ENCODE measurements at places on chromosomes 16 and 17. TPM values are rescaled to one million over a fixed set of nuclear protein-coding genes. Genes with fewer than 3 reads are reported as not detected.
A peak's percentile ranks its signal among the peaks of the same experiment; 100 is the strongest.

The RCVRN gene
- total RNA-seq: not detected

The LRRC37A gene
- 2.6 TPM for total RNA-seq

The SULT1A4 gene
- total RNA-seq: 2.7 TPM

The GSDMA gene
- total RNA-seq: 0.73 TPM

DNA sequence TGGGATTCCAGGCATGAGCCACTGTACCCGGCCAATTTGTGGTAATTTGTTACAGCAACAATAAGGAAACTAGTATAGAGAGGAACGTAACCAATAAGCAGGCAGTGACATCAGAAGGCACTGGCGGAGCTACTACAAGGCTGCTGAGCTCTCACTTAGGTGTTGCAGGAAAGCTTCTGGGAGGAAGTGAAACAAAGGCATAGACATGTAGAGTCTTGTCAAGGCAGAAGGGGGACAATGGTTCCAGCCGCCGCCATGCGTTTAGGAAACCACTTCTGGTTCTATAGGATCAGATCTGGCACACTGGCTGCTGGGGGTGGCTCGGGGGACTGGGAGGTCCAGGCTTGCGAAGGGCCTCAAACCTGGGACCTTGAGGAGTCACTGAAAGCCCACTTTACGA is 9.4 kb upstream of the CPSF4L start:
- no peaks in the 10 kb centered on the region for H3K4me1 ChIP-seq
- H3K36me3 ChIP-seq: no peaks in the 10 kb centered on the region
- no peak overlapping the region for H3K27ac ChIP-seq
- H3K4me3 ChIP-seq: no peak overlapping the region
- DNase-seq: no peak

- DNase-seq: no peak
- H3K27me3 ChIP-seq: no peaks in the 10 kb centered on the region
- no peaks in the 10 kb centered on the region for H3K4me1 ChIP-seq
- H3K4me3 ChIP-seq: no peak overlapping the region
Measured at GRCh38 chr16:5509336-5509735, 411.7 kb upstream of the EEF2KMT start.

DNA sequence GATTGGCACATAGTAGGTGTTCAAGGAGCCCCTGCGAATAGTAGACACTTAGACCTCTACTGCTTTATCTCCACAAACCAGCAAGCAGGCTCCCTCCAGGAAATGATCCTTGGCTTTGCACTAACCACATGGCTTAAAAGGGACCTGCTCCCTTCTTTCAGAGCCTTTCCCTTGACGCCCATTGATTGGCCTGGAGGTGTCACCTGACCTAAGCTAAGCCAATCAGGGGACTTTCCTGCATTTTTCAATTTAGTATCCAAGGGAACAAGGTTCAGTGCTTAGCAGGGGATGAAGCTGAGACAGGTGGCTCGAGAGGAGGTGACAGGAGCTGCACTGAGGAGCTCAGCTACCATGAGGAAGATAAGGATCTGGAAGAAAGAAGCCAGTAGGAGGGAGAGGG is 52.8 kb downstream of the CLEC19A start:
- no peaks in the 10 kb centered on the region for H3K27me3 ChIP-seq
- no peak overlapping the region for H3K27ac ChIP-seq
- no peaks in the 10 kb centered on the region for H3K36me3 ChIP-seq
- no peaks in the 10 kb centered on the region for H3K4me1 ChIP-seq
- no peak overlapping the region for H3K4me3 ChIP-seq

DNA sequence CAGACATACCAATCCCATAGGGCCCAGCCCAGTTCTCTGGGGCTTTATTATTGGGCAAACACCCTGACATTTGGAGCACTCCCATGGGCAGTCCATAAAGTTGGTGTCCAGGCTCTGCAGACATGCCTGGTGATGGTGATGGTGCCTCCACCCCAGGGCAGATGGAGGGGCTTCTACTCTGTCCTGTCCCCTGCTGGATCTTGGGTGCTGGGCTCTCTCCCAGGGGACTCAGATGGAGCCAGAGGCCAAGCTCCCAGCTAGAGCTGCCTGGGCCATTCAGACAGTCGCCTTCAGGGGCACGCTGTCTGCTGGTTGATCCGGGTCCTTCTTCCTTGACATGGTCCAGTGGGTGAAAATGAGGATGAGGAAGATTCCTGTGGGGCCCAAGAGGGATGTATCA is 10.6 kb downstream of the CDH16 start:
- no peaks in the 10 kb centered on the region for H3K27me3 ChIP-seq
- no peak overlapping the region for H3K27ac ChIP-seq
- H3K36me3 ChIP-seq: no peaks in the 10 kb centered on the region
- H3K4me3 ChIP-seq: no peak overlapping the region

DNA sequence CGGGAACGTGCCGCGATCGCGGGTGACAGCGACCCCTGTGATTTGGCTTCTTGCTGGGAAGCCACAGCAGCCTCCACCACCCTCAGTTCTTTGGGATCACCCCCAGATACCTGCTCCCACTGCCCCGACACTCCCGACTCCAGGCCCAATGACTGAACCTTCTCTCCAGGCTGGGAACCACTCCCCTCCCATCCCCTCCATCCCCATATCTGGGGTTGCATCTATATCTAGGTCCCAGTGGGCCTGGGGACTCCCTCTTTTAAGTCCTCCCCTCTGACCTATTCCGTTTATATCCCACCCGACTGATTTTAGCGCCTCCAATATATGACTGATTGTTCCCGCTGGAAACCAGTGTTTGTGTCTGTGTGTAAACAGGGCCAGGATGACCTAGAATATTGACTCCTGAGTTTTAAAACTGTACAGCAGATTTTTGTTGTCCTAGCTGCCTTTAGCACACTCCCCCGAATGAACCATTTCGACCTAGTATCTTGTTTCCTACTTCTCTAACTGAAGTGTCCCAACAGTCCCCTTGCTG is 667 bp downstream of the PSMD3 start:
- peak overlapping the region; percentile 96 for H3K4me3 ChIP-seq
- DNase-seq: no peak
- peak overlapping the region; percentile 92 for H3K27ac ChIP-seq
- H3K27me3 ChIP-seq: peaks cover 6% of the 10 kb centered on the region
